GM12864 (cell line): ENCODE measurements at places on chromosomes 6 and 20.

DNA sequence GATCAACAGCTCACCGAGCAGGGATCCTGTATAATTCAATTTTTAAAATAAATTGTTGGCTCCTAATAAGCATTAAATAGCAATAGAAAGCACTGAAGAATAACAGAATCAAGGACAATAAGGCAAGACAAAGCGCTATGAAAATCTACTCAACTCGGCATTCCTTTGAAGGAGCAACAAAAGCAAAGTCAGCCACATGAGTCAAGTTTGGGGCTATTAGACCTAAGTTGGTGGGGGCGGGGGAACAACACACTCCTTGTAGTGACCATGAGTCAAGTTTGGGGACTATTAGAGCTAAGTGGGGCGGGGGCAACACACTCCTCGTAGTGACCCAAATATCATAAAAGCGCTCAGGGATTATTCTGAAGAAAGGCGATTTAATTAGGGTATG, 120.0 kb downstream of the FOXC1 start:
- no peak for DNase-seq

GRCh38 chr6:24376871-24377270, 19.0 kb upstream of the DCDC2 start:
- DNase-seq: no peak

- no peak for DNase-seq
These were observed 6.1 kb downstream of the DOP1A start for GRCh38 chr6:83073615-83074014.

DNA sequence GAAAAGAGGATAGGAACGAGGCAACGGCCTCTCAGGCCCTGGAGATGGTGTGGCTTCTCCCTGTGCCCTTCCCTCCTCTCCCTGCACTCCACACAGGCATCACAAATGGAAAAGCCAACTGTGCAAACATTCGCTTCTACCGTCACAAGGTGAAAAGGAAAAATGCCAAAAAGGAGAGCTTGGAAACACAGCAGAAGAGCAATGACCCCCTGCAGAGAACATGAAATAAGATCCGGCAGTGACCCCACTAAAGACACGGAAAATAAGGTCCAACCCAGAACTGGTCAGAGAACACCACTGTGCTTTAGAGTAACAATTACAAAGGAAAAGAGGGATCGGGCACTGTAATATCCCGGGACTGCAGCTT, 63.0 kb downstream of the SLC22A23 start:
- no peak for DNase-seq

GRCh38 chr20:62668441-62669027, 26.2 kb downstream of the SLCO4A1 start:
- DNase-seq: no peak

DNA sequence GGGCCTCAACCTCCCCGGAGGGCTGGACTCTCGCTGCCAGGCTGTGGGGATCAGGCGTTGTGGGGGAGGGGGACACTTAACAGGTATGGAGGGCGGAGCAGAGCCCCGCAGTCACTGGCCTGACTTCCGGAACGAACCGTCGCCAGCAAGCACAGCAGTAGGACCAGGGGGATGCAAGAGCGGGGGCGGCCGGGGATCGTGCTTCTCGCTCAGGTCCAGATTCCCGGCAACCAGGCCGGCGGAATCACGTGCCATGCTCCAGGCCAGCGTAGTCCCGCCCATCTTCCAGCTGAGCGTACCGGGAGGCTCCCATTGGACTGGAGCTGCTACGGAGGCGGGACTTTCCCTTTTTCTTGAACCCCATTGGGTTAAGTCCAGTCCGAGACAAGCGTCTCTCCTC, 10.0 kb upstream of the POU5F1 start:
- DNase-seq: peak; percentile 70
